ENCODE measurements at places on chromosomes 11 and 22.

DNA sequence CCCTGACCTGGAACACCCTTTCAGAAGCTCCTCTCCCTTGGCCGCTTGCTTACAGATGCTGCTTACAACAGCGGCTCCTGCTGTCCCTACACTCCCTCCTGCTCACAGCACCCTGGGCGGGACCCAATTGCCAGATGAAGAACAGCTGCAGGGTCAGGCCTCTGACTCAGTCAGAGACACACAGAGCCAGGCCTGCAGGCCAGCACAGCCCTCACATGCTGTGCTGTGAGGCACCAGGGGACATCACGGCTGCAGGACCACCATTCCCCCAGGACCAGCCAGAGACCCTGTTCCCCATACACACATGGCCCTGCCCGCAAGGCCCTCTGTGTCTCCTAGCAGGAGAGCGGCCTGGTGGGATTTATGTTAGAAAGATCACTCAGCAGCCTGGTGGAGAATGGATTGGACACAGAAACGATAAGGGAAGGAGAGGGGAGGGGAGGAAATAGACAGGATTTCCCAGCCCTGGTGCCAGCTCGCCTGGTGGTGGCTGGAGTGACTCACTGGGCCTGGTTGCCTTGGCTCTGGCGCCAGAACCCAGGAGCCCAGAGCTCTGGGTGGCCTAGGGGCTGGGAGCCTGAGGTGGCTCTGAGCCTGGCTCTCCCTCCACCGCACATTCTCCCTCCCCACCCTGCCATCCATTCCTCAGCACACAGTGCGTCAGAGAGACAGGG, 6.7 kb downstream of the CAPN5 start:
- DNase-seq: no peak

DNA sequence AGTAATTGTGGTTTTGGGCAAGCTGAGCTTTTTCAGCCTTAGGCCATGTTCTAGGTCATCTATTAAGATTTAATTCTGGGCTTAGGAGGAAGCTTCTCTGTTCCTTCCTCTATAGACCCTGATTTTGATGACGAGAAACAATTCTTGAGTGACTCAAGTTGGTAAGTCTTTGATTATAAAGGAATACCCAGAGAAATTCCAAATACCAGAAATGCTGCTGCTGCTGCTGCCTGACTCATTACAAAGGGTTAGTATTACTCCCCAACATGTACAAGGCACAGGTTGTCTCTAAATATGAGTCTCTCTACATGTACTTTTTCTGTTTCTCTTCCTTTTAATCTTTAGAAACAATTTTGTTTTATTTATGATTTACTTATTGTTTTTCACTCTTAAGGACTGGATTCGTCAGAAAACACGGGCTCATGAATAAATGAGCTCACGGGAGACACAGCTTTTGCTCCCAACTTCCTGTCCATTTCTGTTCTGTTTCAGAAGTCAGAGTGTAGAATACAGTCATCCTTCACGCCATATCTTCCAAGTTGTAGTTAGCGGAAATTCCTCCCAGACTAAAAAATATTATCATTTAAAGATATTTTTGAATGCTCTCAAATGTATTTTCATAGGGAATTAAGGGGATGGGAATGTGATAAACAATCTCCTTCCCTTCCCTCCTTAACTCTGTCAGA, 31.8 kb upstream of the RBMXL2 start:
- DNase-seq: no peak

GRCh38 chr22:30491381-30491780, 14.1 kb downstream of the SEC14L4 start:
- no peak for DNase-seq

DNA sequence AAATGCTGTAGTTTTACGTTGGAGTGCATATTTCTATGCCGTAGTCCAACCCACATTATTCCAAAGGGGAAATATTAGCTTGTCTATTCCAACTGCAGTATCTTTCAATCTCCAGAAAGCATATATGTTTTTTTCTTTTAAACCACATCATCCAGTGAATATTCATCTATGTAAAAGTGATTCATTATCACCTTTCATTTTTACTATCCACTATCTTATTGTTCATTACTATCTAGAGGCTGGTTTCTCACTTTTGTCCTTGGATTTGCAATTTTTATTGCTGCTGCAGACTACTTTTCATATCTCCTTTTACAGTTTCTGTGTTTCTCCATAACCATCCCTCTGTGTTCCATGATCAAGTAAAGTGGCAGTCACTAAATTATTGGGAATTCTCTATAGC, 1097.2 kb upstream of the TENM4 start:
- no peak for DNase-seq

GRCh38 chr11:105227363-105227762, 87.8 kb upstream of the CARD18 start:
- DNase-seq: no peak

GRCh38 chr11:119742263-119742861, 13.4 kb upstream of the NECTIN1 start:
- DNase-seq: no peak

- no peak for DNase-seq
These were observed 20.5 kb upstream of the XBP1 start for GRCh38 chr22:28820885-28821284.

GRCh38 chr11:83736684-83737083, 450.5 kb upstream of the CCDC90B start:
- DNase-seq: no peak

GRCh38 chr11:111299101-111300026, 1.0 kb downstream of the POU2AF3 start:
- no peak for DNase-seq

GRCh38 chr22:48855593-48856307, 971.9 kb downstream of the BRD1 start:
- no peak for DNase-seq

DNA sequence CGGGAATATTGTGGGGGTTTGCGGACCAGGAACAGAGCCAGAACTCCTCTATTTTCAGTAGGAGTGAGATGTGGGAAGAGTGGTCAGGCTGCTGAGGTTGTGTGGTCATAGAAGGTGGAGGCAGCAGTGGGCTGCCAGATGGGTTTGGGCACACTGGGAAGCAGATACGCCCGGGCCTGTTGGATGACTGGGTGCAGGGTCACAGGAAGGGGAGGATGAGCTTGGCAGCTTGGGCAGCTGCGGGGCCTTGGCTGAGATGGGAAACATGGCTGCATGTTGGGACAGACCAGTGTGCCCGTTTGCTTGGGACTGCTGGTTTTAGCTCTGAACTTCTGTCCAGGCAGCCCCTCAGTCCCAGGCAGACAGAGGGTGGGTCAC, 11.4 kb downstream of the SHANK3 start:
- DNase-seq: no peak

GRCh38 chr11:64789331-64790204, 11.2 kb upstream of the SF1 start:
- no peak for DNase-seq

DNA sequence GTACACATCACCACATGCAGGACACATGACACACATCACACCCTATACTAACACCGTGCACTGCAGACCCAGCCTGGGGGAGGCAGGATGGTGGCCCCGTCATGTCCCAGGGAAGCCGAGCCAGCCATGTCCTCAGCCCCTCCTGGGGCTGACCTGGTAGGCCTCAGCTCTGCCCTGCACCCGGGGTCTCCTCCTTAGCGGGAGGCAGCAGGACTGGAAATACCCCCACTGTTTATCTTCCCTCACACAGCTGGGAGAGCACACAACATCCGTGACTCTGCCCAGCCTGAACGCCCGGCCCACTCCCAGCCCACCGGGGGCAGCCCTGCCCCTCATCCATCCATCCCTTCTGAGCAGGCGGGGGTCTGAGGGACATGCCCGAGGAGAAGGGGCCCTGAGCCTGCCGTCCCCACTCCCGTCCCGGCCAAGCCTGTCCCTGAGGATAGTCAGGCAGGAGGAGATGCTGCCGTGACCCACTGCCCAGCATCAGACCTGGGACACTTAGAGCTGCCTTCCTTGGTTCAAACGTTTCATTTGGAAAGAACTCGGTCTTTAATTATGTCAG, 945.0 kb downstream of the BRD1 start:
- no peak for DNase-seq

- no peak for DNase-seq
These were observed 1.6 kb upstream of the ANO1 start for GRCh38 chr11:70076461-70076931.

DNA sequence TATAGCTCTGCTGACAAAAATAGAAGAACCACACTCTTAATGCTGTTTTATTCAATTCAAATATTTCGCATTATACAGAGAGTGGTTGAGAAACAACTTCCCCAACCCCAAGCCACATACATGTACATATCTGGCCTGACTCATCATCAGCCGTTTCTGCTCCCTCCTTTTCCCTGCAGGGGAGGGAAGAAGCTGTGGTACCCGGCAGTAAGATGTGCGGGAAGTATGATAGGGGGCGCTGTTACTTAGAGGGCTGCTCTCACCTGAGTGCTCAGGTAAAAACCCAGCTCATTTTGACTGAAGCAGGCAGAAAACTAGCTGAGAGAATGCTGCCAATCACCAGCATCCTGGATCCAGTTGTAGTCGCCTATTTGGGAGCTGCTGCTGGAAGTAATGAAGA, 85.5 kb downstream of the NELL1 start:
- DNase-seq: no peak

DNA sequence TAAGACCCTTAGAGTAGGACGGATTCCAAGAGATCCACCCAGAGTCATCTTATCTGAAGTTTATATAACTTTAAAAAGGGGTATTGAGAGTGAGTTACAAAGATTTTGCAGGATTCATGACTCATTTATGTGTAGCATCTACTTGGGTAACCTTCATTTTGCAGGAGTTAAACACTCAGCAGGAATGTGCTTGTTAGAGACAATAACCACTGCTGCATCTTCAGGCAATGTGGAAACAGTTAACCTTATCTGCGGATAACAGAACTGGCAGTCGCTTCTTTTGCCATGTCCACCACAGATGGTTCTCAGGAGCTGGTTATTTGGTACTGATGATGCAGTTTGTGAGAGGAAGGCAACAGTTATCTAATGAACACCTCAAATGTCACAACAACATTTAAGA, 417.9 kb upstream of the DDI1 start:
- DNase-seq: no peak

GRCh38 chr11:95496901-95497300, 265.9 kb upstream of the SESN3 start:
- no peak for DNase-seq

DNA sequence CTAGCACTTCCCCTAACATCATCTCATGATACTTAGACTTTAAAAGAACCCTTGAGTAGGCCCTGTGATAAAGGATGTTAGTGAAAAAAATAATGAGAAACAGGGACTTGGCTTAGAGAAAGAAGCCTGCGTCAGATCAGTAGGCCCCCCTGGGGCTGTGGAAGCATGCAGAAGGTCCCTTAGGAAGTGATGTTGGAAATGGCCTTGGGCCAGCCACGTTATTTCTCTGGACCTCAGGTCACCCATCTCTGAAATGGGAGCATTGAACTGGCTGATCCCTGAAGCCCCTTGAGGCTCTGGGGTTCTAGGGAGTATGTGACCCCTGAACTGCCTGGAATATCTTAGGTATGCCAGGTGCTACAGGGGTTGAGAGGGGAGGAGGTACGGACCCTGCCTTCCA, 40.2 kb downstream of the MCM5 start:
- no peak for DNase-seq

- no peak for DNase-seq
These were observed 196.2 kb downstream of the SOX6 start for GRCh38 chr11:16160146-16160545.

- no peak for DNase-seq
These were observed 377.6 kb downstream of the DCDC1 start for GRCh38 chr11:30991802-30992512.

GRCh38 chr11:107924306-107924705, 3.9 kb upstream of the RAB39A start:
- no peak for DNase-seq

DNA sequence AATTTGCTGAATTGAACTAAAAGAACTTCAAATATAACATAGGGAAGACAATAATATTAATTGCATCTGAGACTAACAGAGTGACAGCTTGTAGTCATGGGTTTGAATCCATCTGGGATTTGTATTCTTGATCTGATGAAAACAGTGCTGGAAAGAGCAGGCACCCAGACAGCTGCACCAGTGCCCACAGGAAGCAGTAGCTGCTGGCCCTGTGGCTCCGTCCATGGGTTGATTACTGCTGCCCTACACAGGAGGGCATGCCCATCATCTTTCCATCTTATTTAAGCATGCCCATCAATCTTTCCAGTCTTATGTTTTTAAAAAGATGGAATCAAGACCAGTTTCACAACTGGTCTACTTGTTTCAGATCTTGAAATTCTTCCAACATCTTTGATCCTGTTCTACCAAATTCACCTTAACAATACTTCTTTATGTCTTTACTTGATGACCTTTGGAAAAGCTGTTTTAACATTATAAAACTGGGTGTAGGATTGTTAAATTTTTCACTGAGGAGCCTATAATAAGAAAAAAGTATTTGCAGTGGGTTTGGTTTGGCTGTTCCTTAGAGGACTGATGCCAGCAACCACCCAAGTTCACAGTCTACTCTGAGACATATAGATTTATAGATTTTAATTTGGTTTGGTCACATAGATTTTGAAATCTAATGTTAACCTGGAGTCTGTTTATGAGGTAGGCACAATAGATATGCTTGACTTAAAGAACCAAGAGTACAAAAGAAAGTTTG, 761 bp upstream of the NXPE4 start:
- no peak for DNase-seq

GRCh38 chr11:729492-730074, 17.7 kb upstream of the TALDO1 start:
- no peak for DNase-seq

GRCh38 chr11:74479732-74480123, 12.4 kb upstream of the KCNE3 start:
- no peak for DNase-seq

DNA sequence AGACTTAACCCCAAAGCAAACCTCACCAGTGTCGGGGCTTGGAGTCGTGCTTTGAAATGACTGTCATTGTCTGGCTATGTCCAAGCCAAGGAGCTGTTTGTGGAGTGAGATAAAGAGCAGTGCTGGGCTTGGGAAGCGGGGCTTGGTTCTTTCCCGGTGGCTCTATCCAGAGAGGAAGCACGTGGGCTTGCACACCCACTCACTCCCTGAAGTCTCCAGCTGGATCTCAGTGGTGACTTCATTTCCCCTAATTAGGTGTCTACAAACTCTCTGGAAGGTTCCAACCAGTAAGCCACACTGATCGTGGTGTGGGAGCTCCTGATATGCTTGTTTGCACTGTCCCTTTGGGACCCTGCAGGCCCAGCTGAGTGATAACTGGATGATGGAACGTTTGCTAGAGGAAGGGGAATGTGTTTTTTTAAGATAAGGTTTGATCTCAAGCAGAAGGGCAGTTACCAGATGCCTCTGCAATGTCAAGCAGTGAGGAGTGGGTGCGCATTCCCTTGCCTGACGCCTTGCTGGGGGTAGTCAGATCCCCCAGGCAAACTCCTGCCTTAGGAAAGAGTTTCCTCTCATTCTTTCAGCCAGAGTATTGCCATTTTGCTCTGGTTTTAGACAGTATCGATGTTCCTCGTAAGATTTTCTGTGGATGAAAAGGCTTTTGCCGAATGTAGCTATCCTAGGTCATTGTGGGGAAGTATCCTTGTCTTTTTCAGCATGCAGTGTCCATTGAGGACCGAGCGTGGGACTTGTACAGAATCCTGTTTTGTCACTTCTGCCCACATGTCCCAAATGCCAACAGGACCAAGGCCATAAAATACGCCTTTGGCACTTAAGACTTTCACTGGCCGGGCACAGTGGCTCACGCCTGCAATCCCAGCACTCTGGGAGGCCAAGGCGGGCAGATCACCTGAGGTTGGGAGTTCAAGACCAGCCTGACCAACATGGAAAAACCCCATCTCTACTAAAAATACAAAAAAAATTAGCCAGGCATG, 90.9 kb downstream of the MICAL2 start:
- DNase-seq: no peak
